Large intestine (tissue), 12 donors: ENCODE measurements at places on chromosomes 6 and 20.

GRCh38 chr6:13920552-13920951 is 4.2 kb upstream of the RNF182 start:
- peaks cover 47% of the 10 kb centered on the region for H3K4me1 ChIP-seq
- no peak overlapping the region for H3K27ac ChIP-seq
- H3K36me3 ChIP-seq, result no peaks in the 10 kb centered on the region
- H3K27me3 ChIP-seq, result peaks cover 18% of the 10 kb centered on the region
- no peak overlapping the region for H3K4me3 ChIP-seq

DNA sequence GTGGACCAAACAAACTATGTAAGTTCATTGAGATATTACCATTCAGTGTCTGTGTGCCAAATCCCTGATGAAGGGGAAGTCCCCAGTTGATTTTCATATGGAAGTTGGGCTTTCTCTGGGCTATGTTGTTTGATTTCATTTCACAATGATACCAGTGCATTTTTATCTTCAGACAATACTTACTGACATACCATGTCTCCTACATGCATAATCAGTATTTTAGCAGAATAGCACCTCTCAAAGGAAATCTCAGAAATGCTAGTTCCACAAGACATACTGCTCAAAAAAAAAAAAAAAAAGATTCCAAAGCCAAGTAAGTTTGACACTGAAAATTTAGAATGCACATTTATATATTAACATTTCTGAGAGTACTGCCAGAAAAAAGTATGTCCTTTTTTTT is 168.8 kb upstream of the RNF217 start:
- no peak overlapping the region for H3K4me3 ChIP-seq
- H3K27me3 ChIP-seq, result no peaks in the 10 kb centered on the region
- no peaks in the 10 kb centered on the region for H3K4me1 ChIP-seq
- no peak for DNase-seq
- H3K27ac ChIP-seq, result no peak overlapping the region

- H3K4me3 ChIP-seq, result no peak overlapping the region
- H3K27ac ChIP-seq, result no peak overlapping the region
- H3K27me3 ChIP-seq, result no peaks in the 10 kb centered on the region
- DNase-seq, result no peak
- peaks cover 76% of the 10 kb centered on the region for H3K36me3 ChIP-seq
Measured at GRCh38 chr6:3289664-3290055, 30.9 kb downstream of the PSMG4 start.

GRCh38 chr6:167487749-167488664 is 163.1 kb downstream of the TTLL2 start:
- H3K4me1 ChIP-seq, result peaks cover 17% of the 10 kb centered on the region
- no peak overlapping the region for H3K27ac ChIP-seq
- H3K27me3 ChIP-seq, result no peaks in the 10 kb centered on the region
- DNase-seq, result no peak
- no peaks in the 10 kb centered on the region for H3K36me3 ChIP-seq

- no peak overlapping the region for H3K27ac ChIP-seq
- no peak for DNase-seq
- H3K36me3 ChIP-seq, result peaks cover 59% of the 10 kb centered on the region
- no peaks in the 10 kb centered on the region for H3K4me1 ChIP-seq
Measured at GRCh38 chr6:56459030-56459805, 183.5 kb downstream of the DST start.

DNA sequence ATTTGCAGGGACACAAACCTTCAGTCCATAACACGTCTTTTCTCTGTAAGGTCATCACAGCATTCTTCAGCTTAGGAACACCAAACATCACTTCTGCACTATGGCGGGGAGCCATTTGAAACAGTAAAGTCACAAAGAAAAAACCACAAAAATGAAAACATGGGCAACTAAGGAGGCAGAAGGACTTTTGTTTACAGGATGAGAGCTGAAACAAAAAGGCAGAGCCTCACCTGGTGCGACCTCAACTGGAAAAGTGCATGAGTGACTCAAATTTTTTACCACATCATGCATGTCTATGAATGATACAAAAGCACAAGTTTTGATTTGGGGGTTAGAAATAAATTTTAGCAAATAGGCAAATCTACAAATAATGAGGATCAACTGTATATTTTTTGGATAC is 68.2 kb upstream of the TNFAIP3 start:
- peaks cover 59% of the 10 kb centered on the region for H3K4me1 ChIP-seq
- peak overlapping the region; percentile 17 for H3K27ac ChIP-seq
- no peak for DNase-seq
- no peak overlapping the region for H3K4me3 ChIP-seq

- no peaks in the 10 kb centered on the region for H3K4me1 ChIP-seq
- DNase-seq, result no peak
- H3K36me3 ChIP-seq, result no peaks in the 10 kb centered on the region
- no peaks in the 10 kb centered on the region for H3K27me3 ChIP-seq
- H3K27ac ChIP-seq, result no peak overlapping the region
Measured at GRCh38 chr6:4914420-4915159, 89.2 kb downstream of the RPP40 start.
